ENCODE measurements at places on chromosomes 16 and 17. TPM values are rescaled to one million over a fixed set of nuclear protein-coding genes. Genes with fewer than 3 reads are reported as not detected.

Gene C16orf95
- total RNA-seq: 4.7 TPM

Gene PDILT
- total RNA-seq: not detected

Gene ARHGDIG
- total RNA-seq: 0.77 TPM

Gene IGFBP4
- total RNA-seq: 260 TPM

Gene HSD17B2
- total RNA-seq: 0.09 TPM

Gene BAHCC1
- 5.1 TPM for total RNA-seq

Gene LRRC75A
- total RNA-seq: 1.4 TPM

Gene B4GALNT2
- total RNA-seq: under 0.01 TPM

Gene SPATA22
- total RNA-seq: not detected

Gene C17orf100
- total RNA-seq: 0.32 TPM
